ENCODE measurements at places on chromosomes 4 and X.

DNA sequence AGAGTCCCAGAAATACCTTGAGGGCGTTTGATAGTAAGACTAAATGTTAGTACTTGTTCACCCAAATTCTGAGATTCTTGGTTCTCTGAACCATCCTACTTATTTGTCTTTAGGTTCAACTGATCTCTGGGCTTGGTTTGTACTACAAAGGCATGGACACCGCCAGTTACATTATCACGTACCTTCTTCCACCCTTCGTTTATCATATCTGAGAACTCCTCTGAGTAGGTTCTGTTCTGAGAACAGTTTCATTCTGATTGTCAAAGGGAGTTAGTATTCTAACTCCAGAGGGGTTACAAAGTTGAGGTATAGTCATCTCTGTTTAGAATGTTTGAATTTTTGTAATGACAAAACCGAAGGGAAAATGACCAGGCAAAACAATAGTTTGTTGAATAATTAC lies 19.3 kb downstream of the ZFX start:
- no peak for DNase-seq

GRCh38 chrX:21412029-21412428 lies 37.8 kb downstream of the CNKSR2 start:
- DNase-seq = no peak

- DNase-seq = no peak
These were observed 502.8 kb downstream of the CFAP47 start for GRCh38 chrX:36422368-36422767.

DNA sequence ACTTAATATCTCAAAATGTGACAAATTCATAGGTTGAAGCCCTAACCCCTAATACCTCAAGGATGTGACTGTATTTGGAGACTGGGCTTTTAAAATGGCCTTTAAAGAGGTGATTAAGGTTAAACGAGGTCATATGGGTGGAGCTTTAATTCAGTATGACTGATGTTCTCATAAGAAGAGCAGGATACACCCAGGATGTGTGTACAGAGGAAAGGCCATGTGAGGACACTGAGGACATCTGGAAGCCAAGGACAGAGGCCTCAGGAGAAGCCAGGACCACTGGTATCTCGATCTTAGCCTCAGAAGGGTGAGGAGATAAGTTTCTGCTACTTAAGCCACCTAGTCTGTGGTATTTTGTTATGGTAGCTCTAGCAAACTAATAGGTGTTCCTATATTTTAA lies 49.0 kb upstream of the SHISA3 start:
- DNase-seq = no peak

DNA sequence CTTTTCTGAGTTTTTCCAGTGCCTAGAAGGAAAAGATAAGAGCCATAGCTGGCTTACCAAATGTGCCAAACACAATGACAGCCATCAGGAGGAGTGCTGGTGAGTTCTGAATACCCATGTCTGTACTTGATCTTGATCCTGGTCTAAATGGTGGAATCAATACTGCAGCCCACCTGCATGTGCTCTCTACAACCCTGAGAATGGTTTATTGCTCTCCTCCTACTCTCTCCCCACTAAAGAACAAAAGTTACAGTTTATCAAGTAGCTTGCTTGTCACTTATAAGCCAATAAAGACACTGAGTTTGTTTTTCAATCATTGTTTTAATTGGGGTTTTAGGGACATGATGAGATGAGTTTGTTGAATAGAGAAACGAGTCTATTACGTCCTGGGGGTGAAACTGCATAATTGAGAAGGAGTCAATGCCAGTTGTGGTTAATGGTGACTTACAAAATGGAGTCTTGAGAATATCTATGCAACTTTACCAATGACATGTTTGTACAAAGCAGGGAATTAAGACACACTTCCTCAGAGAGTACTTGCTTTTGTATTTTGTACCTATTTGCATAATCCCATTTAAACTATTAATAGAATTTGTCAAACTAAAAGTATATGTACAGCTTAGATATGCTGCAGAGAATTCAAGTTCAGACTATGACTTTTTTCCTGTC lies 20.8 kb upstream of the CXCL3 start:
- DNase-seq = no peak

DNA sequence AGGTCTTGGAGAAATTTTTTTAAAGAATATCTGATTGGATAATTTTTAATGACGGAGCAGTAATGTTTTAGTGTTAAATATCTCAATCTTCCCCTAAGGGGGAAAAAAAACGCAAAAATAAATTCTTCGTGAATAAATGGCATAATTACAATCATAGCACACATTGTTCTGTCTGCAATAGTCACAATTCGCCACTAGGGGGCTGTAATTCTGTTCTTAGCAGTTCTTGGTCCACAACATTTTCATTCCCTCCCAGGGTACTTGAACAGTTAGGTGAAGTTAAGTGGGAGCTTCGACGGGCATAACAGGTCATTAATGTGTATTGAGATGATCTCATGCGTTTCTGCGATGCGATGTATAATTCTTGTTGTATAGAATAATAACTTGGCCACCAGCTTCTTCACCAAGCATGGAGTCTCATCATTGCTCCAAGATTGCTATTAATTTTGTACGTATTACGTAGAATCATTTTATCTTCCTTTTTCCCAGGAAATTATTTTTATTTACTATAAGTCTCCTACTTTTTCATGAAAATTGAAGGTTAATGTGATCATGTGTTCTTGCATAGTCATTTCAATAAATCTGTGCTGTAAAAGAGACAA lies 27.2 kb downstream of the HTR2C start:
- DNase-seq = no peak

- no peak for DNase-seq
These were observed 4.4 kb downstream of the CTAG2 start for GRCh38 chrX:154648931-154649330.

DNA sequence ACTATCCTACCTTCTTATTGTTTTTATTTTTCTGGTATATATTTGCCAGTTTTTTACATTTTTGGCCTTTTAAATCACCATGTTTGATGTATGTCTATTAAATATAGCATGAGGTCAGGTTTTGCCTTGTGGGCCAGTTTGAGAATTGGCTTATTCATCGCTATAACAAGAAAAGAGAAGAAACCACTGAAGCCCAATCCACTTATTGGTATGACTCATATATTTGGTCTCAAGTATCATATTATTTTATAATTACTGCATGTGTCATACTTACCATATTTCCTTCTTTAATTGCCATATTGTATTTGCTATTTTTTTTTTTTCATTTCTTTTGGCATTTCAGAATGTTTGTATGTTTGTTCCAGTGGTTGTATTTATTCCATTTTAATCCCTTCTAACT lies 99.3 kb downstream of the IRF2 start:
- DNase-seq = no peak

DNA sequence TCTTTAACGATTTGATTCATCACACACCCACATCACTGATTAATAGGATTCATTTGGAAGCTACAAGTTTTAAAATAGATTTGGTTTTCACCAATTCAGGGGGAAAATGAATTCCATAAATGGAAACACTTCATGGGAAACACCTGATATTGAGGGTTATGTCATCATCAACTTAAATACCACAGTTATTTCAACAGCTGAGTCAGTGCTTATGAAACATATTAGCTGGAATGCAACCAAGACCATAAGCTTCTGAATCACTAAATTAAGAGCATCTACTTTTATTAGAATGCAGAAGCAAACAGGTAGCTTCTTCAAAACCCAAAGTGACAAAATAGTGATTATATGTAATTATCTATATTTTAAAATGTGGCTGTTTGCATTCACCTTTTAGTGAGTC lies 207.8 kb upstream of the DCAF8L1 start:
- no peak for DNase-seq

- DNase-seq = no peak
These were observed 135.2 kb upstream of the AFF2 start for GRCh38 chrX:148365233-148365632.

DNA sequence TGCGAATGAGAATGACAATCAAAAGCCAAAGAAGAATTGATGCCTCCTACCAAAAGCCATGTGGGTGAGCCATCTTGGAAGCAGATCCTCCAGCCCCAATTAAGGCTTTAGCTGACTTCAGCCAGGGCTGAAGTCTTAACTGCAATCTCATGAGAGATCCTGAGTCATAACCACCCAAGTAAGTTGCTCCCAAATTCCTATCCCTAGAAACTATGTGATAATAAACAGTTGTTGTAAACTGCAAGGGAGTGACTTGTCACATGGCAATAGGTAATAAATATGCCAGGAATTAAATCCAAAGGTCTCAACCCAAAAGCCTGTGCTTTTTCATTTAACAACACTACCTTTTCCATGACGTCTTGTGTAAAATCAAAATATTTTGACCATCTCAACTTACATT lies 154.2 kb upstream of the TBL1X start:
- no peak for DNase-seq

GRCh38 chrX:20495575-20495974 lies 228.9 kb upstream of the RPS6KA3 start:
- DNase-seq = no peak

GRCh38 chr4:125400756-125401155 lies 86.0 kb downstream of the FAT4 start:
- DNase-seq = no peak

DNA sequence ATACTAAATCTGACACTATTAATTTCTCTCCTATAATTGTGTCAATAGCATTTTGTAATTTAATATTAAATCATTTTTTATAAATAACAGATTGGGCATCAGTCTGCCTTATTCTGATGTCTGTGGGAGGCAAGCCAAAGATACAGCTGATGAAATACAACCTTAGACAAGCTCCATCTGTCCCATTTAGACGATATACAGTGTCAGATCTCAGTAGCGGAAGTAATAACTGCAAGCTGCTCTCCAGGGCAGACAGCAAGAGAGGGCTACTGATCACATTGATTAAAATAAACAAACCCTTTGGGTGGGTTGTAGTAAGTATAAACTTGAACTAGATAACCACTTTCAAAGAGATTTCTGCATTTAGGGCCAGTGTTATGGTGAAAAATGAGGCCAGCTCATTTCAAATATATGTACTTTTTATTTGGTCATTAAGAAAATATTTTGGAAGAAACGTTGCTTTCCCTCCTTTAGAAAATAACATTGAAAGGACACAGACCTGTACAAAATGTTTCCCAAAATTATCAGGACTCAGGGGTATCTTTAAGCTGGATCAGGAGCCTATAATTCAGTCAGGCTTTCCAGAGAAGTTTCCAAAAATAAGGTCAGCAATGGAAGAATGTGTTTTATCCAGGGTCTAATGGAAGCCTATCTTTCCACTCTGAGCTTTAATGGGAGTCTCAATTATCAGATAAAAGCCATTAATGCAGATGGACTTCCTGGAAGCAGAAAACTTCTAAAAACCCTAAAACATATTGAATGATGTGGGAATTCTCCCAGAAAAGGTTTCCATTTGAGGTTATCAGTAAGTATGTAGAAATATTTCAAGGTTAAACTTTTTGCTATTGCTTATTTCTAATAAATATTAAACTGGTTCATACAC lies 1028.8 kb upstream of the IGFBP7 start:
- no peak for DNase-seq

DNA sequence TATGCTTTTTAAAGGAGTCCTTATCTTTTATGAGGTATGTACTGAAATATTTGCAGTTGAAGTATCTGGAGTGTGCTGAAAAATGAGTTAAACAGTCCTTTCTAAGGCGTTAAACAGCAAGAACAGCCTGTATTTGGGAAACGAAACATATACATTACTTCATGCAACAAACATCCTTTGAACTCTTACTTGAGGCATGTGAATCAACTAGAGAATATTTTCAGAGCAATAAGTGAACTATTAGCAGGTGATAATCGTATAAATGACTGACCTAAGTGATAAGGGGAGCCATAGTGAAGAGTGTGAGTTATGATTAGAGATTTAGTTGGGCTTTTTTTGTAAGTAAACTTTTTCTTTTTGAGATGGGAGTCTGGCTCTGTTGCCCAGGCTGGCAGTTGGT lies 45.9 kb upstream of the RHOH start:
- no peak for DNase-seq

- no peak for DNase-seq
These were observed 825 bp upstream of the RASGEF1B start for GRCh38 chr4:81472281-81473182.

DNA sequence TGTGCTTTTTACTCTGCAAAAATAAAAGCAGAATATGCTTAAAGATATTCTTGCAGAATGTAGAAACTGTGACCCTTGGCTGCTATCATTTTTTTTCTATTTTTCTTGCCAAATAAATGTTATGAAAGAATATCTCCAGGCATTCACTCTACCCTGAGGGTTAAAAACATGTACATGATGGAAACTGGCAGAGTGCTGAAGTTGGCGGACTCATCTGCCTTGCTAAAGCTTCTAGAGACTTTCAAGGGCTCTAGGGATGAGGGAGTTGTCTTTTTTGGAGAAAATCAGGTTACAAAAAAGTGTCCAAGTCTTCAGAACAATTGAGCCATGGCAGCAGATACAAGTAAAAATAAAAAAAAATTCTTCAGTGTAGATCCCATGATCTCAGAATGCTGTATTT lies 40.5 kb upstream of the NRK start:
- no peak for DNase-seq

GRCh38 chrX:15245896-15246295 lies 24.0 kb downstream of the ASB9 start:
- no peak for DNase-seq

GRCh38 chr4:121148000-121148399 lies 16.1 kb downstream of the TNIP3 start:
- DNase-seq = no peak

GRCh38 chr4:117784266-117784665 lies 250.0 kb upstream of the NDST3 start:
- DNase-seq = no peak

GRCh38 chr4:69843932-69844331 lies 16.0 kb downstream of the SULT1E1 start:
- DNase-seq = no peak

- no peak for DNase-seq
These were observed 880.2 kb downstream of the RAPGEF2 start for GRCh38 chr4:159983082-159983481.

DNA sequence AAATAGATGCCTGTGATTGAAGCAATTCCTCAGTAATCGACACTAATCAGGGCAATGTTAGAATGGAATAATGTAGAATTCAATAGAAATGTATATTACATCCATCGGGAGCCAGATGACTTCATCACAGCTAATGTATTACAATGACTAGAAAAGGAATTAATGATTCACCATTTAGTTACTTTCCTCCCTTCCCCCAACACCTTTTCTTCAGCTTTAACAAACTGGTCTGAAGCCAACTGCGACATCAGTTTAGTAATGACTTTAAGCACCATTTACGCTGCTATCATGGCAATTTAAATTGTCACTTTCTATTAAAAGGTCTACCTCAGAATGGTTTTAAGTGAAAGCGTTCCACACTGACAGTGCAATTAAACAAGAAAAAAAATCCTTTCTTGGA lies 45.1 kb downstream of the SUPT20HL2 start:
- no peak for DNase-seq

- DNase-seq = no peak
These were observed 14.8 kb downstream of the CD38 start for GRCh38 chr4:15792974-15793373.

GRCh38 chrX:12614266-12614665 lies 176.9 kb upstream of the PRPS2 start:
- no peak for DNase-seq

- DNase-seq = no peak
These were observed 25.2 kb downstream of the UBQLN2 start for GRCh38 chrX:56588397-56589188.

GRCh38 chr4:187865914-187866313 lies 129.7 kb upstream of the ZFP42 start:
- DNase-seq = no peak

- no peak for DNase-seq
These were observed 34.8 kb downstream of the ASMT start for GRCh38 chrX:1649621-1650020.
